Thoracic aorta (tissue), 2 donors: ENCODE measurements at places on chromosomes 6 and 20. TPM values are rescaled to one million over a fixed set of nuclear protein-coding genes. Genes with fewer than 3 reads are reported as not detected.

FOXQ1 gene
- not detected for total RNA-seq

COL19A1 gene
- not detected for total RNA-seq

TBXT gene
- not detected for total RNA-seq

OR2J3 gene
- total RNA-seq: not detected

SCRT2 gene
- total RNA-seq: not detected

NNAT gene
- 0.81 TPM for total RNA-seq

PTK6 gene
- not detected for total RNA-seq

- no peaks in the 10 kb centered on the region for H3K36me3 ChIP-seq
- DNase-seq: no peak
- no peak overlapping the region for H3K4me3 ChIP-seq
- no peaks in the 10 kb centered on the region for H3K27me3 ChIP-seq
- H3K27ac ChIP-seq: no peak overlapping the region
- H3K4me1 ChIP-seq: peaks cover 16% of the 10 kb centered on the region
These were observed 52.4 kb downstream of the RNF144B start for GRCh38 chr6:18439581-18439980.

GRCh38 chr6:81929828-81930227, 177.3 kb upstream of the TENT5A start:
- H3K27ac ChIP-seq: no peak overlapping the region
- no peaks in the 10 kb centered on the region for H3K36me3 ChIP-seq
- H3K4me3 ChIP-seq: no peak overlapping the region
- no peak for DNase-seq
- no peaks in the 10 kb centered on the region for H3K4me1 ChIP-seq

DNA sequence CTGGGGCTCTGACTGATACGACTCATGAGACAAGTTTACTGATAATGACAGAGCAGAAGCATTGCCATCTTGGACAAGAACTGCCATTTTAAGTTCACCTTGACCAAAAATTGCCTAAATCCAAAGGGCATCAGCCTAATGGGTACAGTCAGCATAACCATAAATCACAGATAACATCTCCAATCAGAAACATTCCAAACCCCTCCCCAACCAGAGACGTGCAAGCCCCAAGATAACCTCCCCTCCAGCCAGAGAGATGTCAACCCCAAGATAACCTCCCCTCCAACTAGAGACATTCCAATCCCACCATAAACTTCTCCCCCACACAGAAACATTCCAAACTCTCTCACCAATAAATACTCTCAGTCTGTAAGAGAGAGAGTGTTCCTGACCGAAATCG, 10.5 kb downstream of the GPLD1 start:
- H3K4me1 ChIP-seq: no peaks in the 10 kb centered on the region
- H3K4me3 ChIP-seq: no peak overlapping the region
- H3K27me3 ChIP-seq: no peaks in the 10 kb centered on the region
- DNase-seq: no peak

DNA sequence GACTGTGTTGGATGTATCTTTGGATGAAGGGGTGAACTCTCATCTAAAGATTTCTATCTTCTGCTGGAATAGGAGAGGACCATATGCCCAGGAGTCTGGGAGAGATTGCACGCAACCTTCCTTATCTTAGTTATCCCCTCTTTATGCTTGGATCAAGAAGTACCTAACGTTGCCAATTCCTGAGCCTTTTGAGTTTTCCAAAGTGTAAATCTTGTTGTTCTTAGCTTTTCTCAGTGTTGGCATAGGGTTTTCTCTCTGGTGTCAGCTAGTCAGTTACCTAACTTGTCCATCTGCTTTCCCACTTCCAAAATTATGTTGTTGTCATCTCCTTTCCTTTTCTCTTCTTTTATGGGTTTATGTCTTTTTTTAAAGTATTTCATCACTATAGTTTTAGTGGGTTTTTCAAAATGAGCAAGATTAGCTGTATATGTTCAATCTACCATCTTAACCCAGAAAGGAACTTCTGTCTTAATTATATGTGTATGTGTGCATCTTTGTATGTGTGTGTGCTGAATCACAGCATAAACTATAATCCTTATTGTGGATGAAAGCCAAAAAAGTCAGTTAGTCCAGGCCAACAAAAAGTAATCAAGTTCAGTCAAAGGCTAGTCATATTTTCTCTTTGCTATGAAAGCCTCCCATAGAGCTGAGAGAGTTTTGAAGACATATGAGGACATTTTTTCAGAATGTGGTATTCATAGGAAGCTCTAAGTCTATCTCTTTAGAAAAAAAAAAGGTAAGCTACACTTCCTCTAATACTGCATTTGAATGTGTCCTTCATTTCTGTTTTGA, 72.1 kb downstream of the KHDC1L start:
- no peaks in the 10 kb centered on the region for H3K36me3 ChIP-seq
- H3K4me1 ChIP-seq: no peaks in the 10 kb centered on the region
- no peak overlapping the region for H3K4me3 ChIP-seq

DNA sequence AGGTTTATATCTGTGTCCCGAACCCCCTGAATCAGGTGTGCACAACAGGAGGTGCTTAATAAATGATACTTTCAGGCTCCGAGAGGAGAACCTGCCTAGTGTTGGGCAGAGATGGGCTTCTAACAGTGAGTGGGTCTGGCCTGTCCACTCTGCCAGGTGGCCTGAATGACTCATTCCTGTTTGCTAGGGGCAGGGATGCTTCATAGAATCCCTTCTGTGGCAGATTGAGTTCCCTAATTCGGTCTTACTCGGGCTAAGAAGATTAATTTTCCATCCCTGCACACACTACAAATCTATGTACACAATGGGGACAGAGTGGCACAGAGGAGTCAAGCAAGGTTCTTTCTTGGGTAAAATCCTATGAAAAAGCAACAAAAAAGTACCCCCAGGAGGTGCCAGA, 19.8 kb downstream of the SDC4 start:
- H3K27ac ChIP-seq: no peak overlapping the region
- no peak for DNase-seq
- H3K36me3 ChIP-seq: peaks cover 61% of the 10 kb centered on the region
- no peaks in the 10 kb centered on the region for H3K4me1 ChIP-seq

GRCh38 chr6:112780498-112781096, 433.5 kb downstream of the RFPL4B start:
- DNase-seq: no peak
- no peaks in the 10 kb centered on the region for H3K4me1 ChIP-seq
- no peak overlapping the region for H3K27ac ChIP-seq

GRCh38 chr20:54545676-54546358, 70.4 kb downstream of the DOK5 start:
- no peak overlapping the region for H3K27ac ChIP-seq
- peaks cover 3% of the 10 kb centered on the region for H3K4me1 ChIP-seq
- H3K36me3 ChIP-seq: no peaks in the 10 kb centered on the region
- no peak overlapping the region for H3K4me3 ChIP-seq

- no peak for DNase-seq
- no peak overlapping the region for H3K4me3 ChIP-seq
- no peaks in the 10 kb centered on the region for H3K36me3 ChIP-seq
- H3K4me1 ChIP-seq: no peaks in the 10 kb centered on the region
These were observed 115.2 kb downstream of the DLL1 start for GRCh38 chr6:170175644-170176135.

- H3K4me3 ChIP-seq: peak overlapping the region; percentile 37
- peaks cover 16% of the 10 kb centered on the region for H3K4me1 ChIP-seq
- peak overlapping the region; percentile 79 for H3K27ac ChIP-seq
- peak; percentile 68 for DNase-seq
- H3K36me3 ChIP-seq: no peaks in the 10 kb centered on the region
- no peaks in the 10 kb centered on the region for H3K27me3 ChIP-seq
These were observed 133.2 kb downstream of the SNX5 start for GRCh38 chr20:17835240-17835933.
